ENCODE measurements at places on chromosomes 6 and 20.

DNA sequence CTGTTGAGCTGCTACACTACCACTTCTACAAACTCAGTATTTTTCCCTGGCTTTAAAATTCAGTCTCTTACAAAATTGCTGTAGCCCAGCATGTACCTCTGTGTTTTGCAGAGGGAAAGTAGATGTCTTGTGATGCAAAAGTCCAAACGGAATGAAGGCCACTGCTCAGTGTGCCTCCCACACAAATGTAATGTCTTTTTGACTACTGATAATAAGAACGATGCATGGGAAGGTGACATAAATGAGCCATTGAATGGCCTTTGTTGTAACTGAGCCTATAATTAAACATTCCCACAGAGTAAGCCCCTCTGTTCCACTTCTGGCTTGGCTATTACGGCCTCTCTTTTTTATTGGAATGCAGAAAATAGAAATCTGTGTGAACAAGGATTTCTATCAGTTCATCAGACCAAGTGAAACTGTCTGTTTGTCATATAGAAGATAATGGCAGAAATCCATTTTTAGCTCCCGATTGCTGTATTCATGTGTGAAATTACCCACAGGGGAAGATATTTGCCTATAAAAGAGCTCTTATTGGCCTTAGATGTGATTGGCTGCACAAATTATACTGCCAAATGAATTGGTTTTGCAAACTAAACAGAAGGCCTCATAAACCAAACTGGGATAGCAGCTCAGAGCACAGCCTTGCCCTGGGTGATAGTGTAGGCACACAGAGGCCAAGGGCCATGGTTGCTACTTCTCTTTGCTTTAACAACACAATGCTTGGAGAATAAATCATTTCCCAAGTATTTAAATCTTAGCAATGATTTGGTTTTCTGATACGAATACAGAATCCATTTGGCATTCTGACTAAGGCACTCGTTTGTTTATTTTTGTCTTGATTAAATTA, 241.5 kb upstream of the PLN start:
- no peak for DNase-seq

- DNase-seq: no peak
Observed at GRCh38 chr6:75472885-75473284, 20.7 kb downstream of the FILIP1 start.

DNA sequence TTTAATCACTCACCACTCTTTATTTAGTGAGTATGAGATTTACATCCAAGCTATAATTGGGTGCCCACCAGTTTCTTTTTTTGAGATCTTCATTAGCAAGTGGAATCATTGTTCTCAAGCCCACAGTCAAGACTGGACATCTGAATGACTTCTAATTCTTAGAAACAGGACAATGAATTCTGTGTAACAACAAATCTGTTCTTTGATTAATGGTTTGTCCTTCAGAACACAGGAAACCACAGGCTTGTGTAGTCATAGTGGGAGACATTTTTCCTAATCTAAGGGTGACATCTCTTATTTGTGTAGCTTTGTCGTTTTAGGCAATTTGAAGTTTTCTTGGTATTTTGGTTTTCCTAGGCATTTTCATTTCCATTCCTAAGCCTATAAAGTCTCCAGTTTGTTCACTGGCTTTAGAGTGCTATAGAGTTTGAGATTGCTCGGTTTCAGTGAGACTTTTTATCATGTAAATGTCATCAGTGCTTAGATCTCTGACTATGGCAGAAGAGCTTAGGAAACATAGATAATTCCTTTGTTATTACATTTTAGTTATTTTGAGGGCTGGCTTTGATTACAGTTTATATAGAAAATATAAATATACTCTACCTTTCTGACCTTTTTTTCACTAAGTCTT, 903.9 kb upstream of the MAP3K7 start:
- no peak for DNase-seq

DNA sequence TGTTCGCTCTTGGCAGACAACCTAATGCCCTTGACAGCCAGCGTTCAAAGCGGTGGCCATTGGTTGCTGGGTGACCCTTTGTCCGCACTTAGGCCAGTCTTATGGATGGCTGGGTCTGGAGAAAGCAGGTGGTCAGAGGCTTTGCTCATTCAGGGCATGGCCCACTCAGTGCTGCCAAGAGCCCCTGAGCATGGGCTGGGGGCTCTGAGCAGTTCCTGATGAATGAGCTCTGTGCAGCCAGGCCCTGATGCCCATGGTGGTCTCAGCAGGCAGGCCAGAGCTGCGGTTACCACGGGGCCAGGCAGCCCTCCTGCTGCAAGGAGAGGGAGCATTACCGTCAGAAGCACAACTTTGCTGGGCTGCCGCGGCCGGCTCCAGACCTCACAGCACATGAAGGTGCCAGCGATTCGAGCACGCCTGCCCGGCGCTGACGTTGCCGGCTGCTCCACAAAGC, 36.3 kb downstream of the CDH4 start:
- DNase-seq: no peak

DNA sequence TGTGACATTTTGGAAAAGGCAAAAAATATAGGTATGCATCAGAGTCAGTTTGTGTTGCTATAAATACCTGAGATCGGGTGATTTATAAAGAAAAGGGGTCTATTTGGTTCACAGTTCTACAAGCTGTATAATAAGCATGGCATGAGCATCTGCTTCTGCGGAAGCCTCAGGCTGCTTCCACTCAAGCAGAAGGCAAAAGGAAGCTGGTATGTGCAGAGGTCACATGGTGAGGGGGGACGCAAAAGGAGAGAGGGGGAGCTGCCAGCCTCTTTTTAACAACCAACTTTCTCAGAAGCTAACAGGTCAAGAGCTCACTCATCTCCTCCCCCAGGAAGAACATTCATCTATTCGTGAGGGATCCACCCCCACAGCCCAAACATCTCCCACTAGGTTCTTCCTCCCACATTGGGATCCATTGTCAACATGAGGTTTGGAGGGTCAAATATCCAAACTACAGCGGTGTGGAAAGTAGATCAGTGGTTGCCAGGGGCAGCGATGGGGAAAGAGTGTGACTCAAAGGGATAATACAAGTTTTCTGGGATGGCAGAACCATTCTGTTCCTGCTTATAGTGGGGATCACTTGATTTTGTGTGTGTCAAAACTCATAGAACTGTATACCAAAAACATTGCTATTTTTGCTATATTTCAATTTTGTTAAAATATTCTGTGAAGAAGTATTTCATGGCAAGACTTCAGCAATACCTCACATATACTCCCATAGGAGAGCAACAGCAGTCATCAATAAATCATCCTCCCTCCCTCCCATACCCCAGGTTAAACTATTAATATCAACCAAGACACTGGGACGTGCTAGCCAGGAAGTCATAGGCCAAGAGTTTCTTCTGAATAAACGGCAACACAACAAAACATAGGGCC, 9.9 kb upstream of the FAM50B start:
- DNase-seq: no peak

GRCh38 chr6:161186173-161186769, 87.6 kb downstream of the AGPAT4 start:
- DNase-seq: no peak

DNA sequence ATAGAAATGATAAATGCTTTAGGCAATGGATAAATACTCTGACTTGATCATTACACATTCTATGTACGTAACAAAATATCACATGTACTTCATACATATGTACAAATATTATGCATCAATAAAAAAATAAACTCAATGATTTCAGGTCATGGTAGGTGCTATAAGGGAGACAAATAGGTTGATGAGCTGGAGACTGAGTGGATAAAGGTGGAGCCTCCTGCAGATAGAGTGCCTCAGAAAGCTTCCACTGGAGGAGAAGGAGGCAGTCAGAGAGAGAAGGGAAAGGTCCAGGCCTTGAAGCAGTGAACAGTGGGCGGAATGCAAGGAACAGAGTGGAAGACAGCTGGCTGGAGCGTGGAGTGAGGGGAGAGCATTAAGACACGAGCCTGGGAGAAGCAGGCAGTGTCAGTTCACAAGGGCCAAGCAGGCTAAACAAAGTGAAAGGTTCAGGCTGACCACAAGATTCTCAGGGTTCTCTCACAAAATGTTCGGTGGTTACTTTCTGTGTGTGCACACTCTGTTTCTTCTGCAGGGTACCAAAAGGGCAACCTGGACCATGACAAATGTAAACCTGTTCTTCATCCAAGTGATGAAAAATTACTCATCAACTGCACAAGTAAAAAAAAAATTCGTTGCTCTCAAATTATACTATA, 55.9 kb upstream of the SEC63 start:
- no peak for DNase-seq

GRCh38 chr20:37518606-37519507, 2.2 kb upstream of the NNAT start:
- no peak for DNase-seq

- peak; percentile 9 for DNase-seq
Observed at GRCh38 chr6:107098436-107099307, 16.6 kb downstream of the BEND3 start.

DNA sequence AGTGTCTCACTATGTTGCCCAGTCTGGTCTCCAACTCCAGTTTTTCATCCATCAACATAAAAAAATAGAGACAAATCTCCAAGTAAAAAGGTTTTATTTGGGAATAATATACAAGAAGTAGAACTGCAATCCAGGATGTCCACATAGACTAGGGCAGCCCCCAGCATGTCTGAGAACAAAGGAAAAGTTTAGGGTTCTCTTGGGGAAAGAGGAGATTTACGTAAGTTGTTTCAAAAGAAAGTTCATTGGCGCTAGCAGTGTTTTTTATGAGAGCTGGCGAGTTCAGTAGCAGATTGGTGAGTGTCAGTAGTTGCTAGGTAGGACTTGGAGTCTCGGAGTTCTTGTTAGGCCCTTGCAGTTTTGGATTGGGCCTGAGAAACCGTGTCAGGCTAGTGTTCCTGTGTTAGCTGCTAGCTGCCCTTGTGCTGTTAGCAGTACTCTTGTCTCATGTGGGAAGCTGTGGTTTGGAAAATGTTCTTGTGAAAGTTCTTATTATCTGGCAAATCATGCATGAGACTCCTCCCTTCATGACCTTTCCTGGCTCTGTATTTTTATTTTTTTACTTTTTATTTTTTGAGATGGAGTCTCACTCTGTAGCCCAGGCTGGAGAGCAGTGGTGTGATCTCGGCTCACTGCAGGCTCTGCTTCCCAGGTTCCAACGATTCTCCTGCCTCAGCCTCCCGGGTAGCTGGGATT, 24.7 kb downstream of the TTLL9 start:
- no peak for DNase-seq

DNA sequence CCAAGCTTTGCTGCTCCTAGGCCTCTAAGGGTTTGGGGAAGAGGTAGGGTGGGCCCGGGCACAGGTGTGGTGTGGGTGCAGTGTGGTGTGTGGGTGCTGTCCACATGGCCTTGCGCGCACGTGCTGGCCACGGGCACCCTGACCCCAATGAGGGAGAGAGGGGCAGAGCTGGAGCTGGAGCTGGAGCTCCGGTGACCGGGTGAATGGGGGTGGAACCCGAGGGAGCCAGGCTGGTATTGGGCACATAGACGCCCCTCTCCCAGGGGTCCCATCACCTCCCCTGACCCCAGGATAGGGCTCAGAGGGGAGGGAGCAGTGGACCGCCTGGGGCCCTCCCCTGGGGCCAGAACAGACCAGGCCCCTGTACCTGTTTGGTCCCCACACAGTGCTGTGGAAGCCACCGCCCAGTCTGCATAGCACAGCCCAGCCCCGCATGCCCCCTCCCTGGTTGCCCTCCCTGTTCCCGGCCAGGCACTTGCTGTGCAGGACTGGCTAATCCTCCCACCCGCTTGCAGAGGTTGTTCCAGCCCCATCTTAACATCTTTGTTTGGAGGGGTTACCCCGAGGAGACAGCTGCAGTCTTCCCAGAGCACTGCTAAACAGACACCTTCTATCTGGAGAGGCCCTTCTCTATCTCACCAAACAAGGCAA, 984 bp downstream of the ADAM33 start:
- DNase-seq: no peak

DNA sequence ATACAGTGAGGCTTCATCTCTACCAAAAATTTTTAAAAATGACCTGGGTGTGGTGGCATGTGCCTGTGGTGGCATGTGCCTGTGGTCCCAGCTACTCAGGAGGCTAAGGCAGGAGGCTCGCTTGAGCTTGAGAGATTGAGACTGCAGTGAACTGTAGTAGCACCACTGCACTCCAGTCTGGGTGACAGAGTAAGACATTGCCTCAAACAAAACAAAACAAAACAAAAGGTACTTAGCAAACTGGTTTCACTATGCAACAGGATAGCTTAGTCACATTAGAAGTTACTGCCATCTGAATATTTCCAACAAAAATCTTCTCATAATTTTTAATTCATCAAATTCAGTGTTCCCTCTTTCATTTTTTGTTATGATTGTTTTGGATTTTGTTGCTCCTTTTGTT, 137.9 kb downstream of the QRSL1 start:
- DNase-seq: no peak

GRCh38 chr6:7417684-7418083, 28.1 kb downstream of the RIOK1 start:
- DNase-seq: no peak

DNA sequence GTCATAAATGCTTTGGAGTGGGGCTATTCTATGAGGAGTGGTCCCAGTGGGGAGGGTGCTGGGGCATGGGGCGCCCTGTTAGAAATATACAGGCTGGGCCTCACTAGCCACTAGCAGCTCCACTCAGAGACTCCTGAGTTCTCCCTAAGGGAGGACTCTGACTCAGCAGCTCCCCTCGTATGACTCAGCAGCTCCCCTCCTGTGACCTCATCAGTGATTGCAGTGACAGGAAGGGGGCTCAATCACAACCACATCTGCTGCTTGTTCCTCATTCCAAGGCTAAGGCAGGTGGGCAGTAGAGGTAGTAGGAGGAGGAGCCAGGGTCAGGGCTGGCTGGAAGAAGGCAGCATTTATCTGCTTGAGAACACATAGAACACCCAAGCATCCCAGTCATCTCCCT, 73.7 kb downstream of the PRND start:
- peak; percentile 73 for DNase-seq

- DNase-seq: no peak
Observed at GRCh38 chr6:43911354-43912115, 141.5 kb downstream of the VEGFA start.

GRCh38 chr6:113359155-113360140, 497.7 kb upstream of the MARCKS start:
- DNase-seq: no peak

DNA sequence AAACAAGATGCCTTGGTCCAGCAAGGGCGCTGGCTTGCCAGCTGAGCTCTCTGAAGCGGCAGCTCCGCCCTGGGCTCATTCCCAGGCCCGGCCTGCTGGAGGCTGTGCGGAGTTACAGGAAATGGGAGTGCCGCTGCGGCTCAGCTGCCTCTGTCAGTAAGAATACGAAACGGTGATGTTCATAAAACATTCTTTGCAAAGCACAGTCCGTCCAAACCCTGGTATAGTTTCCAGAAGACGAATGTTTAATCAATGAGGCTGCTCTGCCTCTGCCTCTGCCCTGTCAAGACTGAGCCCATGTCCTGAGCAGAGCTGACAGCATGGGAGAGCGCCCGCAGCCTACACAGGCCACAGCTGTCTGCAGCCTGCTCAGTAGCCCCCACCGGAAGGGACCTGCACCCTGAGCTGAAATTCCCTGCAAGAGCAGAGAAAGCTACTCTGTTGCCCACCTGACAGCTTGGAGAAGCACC, 153.3 kb upstream of the SNX9 start:
- no peak for DNase-seq

GRCh38 chr20:4091490-4092479, 76.4 kb upstream of the RNF24 start:
- peak; percentile 46 for DNase-seq

Data from stimulated activated CD4-positive, alpha-beta T cell treated with anti-CD3 and anti-CD28 coated beads, Interleukin-4, amount 100 ng/mL, for 4 hours (primary cell).